ENCODE measurements at places on chromosomes 1 and 21.

GRCh38 chr21:45388011-45388521, 16.9 kb upstream of the COL18A1 start:
- DNase-seq: no peak

DNA sequence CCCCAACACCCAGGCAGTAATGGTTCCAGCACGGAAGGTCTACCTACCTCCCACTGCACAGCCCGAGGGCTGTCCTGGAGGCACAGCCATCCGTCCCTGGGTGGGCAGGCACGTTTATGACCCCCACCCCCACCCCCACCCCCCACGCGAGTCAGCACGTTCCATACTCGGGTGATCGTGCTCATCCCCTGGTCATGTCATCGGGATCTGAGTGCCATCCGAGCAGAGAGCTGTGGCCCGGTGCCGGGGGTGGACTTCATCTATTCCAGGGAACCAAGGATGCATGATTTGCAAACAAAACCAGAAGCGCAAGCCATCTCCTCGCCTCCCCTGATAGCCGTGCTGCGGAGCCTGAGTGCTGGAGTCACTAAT, 1.1 kb downstream of the TSPEAR start:
- no peak for DNase-seq

DNA sequence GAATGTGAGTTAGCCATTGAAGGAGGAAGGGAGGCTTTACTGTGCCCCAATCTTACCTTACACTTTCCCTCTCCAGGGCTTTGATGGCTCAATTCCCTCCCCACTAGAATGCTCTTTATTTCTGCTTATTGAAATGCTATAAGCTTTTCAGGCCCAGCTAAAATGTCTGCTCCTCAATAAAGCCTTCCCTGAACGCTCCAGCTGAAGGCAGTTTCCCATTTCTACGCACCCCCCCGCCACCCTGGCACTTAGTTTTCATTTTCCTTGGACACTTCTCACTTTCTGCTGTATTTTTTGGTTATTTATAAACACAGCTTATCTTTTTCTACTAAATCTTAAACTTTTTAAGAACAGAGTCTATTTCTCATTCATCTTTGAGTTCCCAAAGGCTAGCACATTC, 7.1 kb upstream of the TMEM167B start:
- DNase-seq: no peak

- DNase-seq: no peak
Observed at GRCh38 chr1:26191739-26192138, 1.3 kb downstream of the CATSPER4 start.

- no peak for DNase-seq
Observed at GRCh38 chr1:234621657-234622335, 11.8 kb upstream of the IRF2BP2 start.

DNA sequence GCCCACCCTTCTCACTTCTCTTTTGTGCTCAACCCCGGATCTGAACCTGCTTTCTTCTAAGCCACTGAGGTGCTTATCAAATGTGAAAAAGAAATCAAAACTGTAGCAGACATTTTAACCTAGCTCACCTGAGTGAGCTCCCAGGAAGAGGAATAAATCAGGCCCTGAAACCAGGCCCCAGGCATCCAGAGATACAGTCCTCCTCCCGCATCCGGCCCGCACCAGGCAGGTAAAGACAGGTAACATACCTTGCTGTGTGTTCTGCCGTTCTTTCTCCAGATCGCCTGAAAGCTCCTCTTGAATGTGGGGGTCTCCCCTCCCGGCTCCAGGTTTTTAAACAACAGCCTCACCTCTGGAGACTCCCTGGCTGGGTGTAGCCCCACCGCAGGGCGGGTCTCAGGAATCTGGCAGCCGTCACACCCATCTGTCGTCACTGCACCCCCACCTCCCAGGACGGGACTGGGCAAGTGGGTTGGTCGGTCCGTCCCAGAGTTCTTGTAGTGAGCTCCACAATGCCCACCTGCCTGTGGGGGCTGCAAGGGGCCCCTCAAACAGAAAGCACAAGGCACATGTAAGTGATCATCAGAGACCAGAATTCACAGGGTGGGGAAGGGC, at the start of gene LAMB3:
Gene LAMB3 (minus strand): TSS at position 305 of the 615 bp plus-strand sequence. CDS start 1,481 bp downstream, outside the sequence.
- DNase-seq: no peak

DNA sequence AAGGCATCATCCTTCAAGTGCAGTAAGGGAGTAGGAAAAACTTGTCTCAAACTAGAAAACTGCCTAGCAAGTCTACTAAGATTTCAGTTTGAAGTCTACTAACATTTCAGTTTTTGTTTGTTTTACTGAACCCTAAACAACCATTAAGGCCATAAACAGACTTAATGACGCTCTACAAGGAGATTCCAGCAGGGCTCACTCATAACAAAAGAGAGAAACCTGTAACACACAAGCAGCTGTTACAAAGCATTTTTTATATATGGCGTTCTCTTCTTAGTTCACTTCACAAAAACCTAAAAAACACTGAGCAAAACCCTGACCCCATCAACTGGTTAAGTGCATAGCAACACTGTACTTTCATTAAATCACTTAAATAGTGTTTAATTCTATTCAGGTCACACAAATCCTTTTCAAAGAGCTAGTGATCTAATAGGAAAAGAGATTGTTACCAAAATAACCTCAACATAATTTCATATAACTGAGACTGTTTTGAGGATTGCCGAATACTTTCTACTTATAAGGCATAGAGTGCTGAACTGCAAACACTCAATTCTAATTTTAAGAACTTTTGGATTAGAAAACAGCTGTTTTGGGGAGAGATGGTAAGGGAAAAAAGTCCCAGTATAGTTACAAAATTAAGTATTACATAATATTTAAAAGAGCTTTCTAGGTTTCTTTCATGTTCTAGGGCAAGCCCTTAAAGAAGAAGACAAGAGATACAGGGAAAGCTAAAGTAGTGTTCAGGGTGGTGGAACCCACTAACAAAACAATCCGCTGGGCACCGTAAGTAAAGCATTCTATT, 1.4 kb downstream of the B3GALNT2 start:
- DNase-seq: peak; percentile 33

DNA sequence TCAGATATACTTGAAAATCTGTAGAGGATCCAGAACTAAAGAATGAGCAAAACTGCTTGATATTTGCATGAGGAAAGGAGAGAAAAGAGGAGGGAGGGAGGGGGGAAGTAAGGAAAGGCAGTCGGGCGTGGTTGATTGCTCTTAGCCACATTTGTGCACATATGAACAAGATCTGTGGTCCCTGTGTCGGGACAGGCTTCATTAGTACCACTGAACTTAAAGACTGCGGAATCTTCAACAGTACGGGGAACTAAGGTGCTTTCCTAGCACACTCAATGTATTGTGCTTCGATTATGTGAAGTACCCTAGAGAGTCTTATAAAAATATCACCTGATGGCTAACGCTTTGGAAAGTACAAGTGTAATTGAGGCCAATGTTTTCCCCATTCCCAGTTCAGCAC, 59.9 kb downstream of the ZBTB18 start:
- DNase-seq: no peak

DNA sequence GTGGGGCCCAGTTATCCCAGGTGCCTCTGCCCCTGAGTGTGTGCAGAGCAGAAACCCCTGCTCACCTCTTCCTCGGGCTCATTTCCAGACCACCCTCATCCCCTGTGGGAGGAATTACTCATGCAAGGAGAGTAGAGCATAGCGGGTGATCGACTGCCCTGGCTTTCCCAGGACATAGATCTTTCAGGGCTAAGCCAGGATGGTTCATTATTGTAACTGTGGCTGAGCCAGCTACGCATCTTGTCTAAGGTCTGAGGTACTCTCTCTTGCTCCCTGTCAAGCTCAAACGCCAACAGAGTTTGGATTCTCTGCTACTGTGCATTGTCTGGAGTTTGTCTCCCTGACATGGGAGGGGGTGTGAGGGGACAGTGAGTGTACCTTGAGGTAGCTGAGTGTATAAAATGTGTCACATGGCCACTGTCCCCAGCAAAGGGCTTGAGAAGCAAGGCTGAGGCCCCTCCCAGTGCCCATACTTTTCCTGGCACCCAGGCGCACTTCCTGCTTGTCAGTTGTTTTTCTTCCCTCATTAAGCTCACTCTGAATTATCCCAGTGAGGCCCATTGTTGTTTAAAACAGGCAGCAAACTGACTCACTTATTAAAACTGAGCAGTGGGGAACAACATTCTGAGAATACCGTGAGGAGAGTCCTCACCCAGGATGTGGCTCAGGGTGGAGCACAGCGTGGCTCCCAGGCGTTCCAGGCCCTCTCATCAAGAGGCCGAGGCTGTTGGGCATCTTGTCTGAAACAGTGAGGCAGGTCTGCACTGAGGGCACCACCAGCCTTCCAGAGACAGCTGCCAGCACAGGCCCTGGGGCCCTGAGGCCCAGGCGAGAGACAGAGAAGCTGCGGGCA, 92.9 kb downstream of the LAMC2 start:
- DNase-seq: peak; percentile 23

- DNase-seq: no peak
Observed at GRCh38 chr1:32299327-32299726, 7.4 kb downstream of the HDAC1 start.

GRCh38 chr1:5225707-5226704, 571.6 kb downstream of the AJAP1 start:
- DNase-seq: no peak

DNA sequence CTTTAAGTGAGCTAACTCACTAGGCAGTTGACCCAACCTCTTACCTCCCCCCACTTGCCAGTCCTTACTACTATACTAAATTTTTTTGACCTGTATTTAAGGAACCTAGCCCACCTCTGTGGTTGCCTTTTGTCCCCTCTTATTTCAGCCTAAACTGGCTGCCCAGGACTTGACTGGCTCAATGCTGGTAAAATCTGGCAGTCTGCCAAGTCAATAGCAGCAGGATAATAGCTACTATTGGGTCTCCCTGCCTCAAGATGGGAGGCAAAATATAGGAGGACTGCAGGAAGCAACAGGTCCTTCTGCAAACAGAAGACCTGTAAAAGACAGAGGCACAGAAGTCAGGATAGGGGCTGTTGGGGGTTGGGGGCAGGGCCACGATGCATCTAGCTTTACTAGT, 144.2 kb upstream of the POGK start:
- no peak for DNase-seq

DNA sequence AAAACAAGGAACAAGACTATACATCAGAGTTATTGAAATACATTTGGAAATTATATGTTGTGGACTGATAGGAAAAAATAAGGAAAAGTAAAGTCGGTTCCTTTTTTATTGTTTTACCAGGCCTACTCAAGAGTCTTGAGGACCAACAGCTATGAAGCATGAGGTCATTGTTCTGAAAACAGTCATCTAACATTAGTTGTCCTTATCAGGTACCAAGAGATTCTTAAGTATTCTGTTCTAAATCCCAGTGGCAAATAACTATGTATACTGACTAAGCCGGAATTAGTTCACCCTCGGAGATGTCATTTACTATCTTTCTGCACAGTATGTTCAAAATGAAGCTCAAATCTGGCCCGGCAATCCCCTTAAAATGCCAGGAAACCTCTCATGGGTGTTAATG, 585 bp downstream of the ADGRL4 start:
- DNase-seq: no peak

DNA sequence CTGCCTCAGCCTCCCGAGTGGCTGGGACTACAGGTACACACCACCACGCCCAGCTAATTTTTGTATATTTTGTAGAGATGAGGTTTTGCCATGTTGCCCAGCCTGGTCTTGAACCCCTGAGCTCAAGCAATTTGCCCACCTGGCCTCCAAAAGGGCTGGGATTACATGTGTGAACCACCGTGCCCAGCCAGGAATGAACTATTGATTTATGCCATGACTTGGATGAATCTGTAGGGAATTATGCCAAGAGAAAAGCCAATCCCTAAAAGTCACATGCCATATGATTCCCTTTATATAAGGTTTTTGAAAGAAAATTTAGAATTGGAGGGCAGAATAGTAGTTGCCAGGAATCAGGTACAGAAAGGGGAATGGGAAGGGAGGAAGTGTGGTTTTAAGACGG, 19.1 kb upstream of the SLC45A3 start:
- no peak for DNase-seq

- DNase-seq: no peak
Observed at GRCh38 chr1:217449370-217449769, 181.5 kb downstream of the GPATCH2 start.

GRCh38 chr1:209808059-209808581, 2.2 kb upstream of the IRF6 start:
- peak; percentile 88 for DNase-seq

- peak; percentile 51 for DNase-seq
Observed at GRCh38 chr1:8822373-8823294, 5.2 kb upstream of the RERE start.

DNA sequence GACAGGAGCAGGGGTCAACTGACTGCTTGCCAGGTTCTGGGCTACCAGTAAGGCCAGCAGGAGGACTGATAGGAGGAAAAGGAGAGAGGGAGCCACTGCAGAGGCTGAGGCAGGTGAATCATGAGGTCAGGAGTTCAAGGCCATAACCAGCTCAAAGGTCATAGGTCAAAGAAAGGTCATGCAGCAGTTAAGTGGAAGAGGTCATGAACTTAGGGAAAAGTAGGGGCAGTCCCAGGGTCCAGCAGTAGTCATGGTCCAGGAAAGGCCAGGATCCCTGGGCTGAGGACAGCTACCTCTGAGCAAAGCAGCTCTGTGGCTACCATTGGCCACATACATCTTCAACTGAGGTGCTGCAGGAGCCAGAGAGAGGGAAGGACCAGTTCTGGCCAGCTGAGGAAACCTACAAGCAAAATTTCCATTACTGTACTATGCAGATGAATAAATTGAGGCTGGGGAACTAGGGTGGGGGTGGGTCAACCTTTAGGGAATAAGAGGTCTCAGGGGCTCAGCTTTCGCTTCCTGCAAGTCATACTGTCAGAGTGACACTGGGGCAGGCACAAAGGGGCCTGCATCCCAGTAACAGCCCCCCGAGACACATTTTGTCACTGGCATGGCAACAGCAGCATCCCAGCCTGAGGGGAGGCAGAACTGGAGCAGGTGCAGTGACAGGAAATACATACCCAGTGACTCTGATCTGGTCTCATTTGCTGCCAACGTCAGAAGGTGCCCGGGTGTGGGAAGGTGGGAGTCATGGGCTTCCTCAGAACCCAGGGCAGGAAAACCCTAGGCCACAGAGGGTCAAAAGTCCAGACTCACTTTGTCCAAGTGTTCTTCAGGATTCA, 5.2 kb upstream of the INPP5B start:
- no peak for DNase-seq

DNA sequence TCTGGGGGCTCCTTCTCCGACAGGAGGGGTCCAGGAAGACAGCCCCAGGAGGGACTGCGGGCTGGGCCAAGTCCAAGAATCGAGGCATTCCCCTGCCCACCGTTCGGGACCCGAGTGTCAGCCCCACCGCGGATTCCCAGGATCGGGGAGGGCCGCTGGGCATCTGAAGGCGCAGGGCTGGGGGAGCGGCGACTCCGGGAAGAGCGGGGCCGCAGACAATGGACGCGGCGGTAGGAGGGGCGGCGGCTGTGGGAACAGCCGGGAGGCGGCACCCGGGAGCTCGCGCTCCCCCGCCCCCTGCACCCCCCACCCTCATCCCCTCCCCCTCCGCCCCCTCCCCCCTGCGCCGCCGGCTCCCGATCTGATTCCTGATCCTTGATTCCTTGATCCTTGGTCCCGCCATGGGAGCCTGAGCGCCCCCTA, at the start of gene VANGL2:
Gene VANGL2 (plus strand): TSS at position 342 of the 423 bp plus-strand sequence. CDS start 15,274 bp downstream, outside the sequence.
- DNase-seq: peak; percentile 75

- DNase-seq: no peak
Observed at GRCh38 chr1:17170571-17170970, 34.4 kb upstream of the PADI1 start.
